ENCODE measurements at places on chromosomes 5 and 9.

- DNase-seq = no peak
Measured at GRCh38 chr5:126124706-126125345, 298.4 kb upstream of the GRAMD2B start.

- no peak for DNase-seq
Measured at GRCh38 chr9:27497883-27498417, 26.1 kb upstream of the IFNK start.

DNA sequence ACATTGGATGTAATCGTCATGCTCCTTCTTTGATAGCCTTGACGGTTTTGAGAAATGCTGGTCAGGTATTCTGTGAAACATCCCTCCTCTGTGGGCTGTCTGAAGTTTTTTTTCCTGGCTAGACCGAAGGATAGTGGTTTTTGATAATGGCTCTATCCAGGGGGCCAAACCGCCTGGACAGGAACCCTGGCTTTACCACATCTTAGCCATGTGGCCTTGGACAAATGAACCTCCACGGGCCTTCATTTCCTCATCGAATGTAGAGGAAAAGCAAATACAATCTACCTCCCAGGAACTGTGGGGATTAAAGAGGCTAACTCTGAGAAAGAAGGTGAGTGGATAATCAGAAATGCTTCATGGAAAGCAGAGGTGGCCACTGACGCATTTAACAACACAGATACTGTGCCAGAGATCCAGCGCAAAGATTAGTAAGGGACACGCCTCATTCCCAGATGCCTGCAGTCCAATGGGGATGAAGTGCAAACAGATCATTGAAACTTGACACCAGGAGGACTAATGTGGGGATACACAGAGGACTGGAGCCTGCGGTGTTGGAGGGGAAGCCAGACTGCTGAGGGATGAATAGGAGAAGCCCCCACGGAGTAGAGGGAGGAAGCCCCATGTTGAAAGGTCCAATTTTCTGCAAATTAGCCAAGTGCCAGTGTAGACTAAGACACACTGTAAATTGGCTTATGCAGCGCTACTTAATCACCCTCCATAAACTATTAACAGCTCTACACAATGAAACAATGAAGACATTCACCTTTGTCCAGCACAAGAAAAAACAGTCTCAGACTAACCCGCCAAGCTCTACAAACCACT is 41.6 kb downstream of the MYO10 start:
- no peak for DNase-seq

DNA sequence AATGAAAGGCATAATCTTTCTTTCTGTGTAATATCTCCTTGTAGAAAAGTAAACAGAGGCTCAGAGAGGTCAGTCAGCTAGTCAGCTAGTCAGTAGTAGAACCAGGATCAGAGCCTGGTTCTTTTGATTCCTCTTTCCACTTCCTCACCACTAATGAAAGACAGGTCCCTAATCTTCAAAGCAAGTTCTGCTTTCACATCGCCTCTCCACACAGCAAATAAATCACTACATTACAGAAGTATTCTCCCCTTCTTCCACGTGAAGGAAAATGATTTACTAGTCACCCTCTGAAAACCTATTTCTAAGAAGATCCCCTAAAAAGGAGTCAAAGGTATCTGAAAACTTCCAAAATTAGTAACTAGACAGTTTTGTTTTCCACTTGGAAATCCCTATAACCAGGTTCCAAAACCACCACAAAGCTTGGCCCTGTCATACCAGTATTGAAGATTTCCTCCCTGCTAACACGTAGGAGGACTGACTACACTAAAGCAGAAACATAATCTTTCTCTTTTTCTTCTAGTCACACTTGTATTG is 140.5 kb upstream of the TARS1 start:
- DNase-seq = no peak

DNA sequence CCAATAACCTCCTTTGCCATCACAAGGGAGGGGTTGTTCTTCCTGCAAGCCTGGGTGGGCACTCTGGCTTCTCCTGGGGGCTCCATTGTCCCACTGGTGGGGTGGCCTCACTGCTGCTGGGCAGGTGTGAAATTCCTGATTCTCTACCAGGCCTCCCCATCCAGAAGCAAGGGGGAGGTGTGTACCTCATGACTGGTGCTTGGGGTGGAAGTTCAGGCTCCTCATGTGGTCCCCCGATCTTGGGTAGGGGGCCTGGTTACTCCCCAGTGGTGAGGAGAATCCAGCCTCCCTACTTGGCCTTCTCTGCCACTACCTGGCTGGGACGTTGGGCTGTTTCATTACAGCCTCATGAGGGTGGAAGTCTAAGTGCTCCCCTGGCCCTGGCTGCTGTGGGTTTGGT is 433.9 kb downstream of the IRX2 start:
- DNase-seq = no peak

DNA sequence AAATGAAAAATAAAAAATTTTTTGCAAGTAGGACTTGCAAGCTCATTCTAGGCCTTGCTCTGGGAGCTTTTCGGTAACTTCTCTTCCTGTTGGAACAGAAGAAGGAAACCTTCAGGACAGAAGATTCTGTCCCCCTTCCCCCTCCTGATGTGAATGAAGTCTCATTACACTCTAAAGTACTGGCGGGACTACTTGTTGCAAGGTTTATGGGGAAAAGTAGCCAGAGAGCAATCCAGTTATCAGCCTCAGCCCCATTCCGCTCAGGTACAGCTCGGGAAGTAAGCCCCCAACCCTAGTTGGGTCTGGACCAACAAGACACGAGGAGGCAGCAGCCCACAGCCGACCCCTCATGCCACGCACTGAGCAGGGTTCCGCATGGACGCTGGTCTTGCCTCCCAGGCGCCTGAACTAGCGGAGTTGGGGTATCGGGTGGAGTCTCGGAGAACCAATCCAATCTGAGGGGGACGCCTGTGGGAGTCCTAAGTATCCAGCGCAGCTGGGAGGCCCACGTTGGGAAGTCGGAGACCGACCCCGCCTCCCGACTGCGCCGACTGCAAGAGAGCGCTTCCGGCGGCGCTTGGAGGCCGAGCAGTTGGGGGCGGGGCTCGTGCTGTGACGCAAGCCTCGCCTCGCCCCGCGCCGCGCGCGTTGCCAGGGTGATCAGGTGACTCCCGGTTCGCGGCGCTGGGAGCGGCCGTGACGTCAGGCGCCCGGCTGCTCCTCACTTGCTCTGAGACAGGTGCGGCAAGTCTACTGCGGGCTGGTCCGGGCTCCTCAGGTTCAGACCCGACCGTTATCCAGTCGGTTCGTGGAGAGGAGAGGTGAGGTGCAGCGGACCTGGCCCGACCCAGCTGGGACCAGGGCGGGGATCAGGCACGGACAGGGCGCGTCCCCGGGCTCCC is at the start of gene CYSTM1:
TSS of gene CYSTM1 (plus strand) at position 724 of the 902 bp plus-strand sequence. CDS start 19,278 bp downstream, outside the sequence.
- peak; percentile 52 for DNase-seq

DNA sequence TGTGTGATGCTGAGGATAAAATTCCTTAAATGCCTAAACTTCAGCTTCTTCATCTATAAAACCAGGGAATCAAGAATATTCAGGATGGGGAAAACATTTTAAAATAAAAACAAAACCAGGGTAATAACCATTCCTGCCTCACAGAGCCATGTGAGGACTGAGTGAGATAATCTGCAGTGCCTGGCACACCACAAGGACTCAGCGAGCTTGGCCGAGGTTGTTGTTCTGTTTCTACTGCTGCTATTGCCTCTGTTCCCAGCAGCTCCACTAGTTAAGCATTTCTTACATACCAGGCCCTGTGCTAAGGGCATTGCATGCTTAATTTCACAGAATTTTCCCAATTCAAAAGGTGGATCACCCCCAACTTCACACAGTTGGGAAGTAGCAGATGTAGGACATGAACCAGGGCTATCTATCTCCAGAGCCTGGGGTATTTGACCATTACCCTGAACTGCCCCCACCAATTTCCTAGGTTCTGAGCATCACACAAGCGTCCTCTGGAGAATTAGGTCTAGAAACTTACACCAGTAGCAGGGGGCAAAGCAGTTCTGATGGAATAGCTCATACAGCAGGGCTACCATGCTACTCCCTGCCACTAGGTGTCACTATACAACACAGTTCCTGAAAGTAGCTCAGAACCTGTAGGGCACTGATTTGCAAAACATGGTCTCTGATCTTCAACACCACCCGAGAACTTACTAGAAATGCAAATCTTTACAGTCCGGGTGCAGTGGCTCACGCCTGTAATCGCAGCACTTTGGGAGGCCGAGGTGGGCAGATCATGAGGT is 74.3 kb downstream of the LRSAM1 start:
- DNase-seq = no peak

- no peak for DNase-seq
Measured at GRCh38 chr5:124639095-124639665, 107.3 kb downstream of the ZNF608 start.

- DNase-seq = no peak
Measured at GRCh38 chr5:125961150-125961549, 462.1 kb upstream of the GRAMD2B start.

DNA sequence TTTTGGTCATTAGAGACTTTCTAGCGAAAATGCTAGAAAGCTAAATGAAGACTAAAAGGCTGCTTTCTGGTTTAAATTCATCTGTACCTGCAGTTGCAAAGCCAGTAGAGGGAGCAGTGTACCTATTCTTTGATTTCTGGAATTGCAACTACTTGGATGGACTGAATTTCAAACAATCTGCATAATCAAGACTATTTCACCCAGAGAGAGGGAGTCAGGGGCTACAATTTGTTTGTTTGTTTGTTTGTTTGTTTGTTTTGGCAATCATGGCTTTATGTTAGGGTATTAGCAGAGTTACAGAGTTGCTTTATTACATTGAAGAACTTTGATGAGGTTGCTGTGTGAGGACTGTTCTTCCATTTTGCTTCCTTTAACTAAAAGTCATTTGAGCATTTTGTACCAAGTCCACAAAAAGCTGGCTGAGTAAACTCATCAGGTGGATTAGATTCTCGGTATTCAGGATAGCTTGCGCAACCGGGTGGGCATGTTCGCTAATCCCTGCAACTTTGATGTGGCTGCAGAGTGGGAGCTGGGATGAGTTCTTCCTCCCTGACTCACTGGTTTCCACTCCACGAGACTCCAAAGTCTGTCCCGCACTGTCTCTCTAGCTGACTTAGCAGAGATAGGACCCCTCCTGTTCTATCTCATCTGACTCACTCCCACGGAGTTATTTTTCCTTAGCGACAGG is 80.0 kb upstream of the TUT7 start:
- DNase-seq = no peak

- no peak for DNase-seq
Measured at GRCh38 chr5:118789366-118789765, 199.0 kb downstream of the DTWD2 start.

DNA sequence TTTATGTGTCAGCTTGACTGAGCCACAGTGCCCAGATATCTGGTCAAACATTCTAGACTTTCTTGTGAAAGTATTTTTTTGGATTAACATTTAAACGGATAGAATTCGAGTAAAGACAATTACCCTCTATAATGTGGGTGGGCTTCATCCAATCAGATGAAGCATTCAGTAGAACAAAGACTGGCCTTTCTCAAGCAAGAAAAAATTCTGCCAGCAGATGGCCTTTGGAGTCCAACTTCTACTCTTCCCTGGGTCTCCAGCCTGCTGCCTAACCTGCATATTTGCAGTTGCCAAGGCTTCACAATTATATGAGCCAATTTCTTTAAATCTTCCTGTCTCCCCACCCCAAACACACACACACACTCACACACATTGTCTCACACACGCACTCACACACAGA is 86.4 kb downstream of the MED10 start:
- DNase-seq = peak; percentile 31

GRCh38 chr5:14752497-14753071 is 88.1 kb downstream of the OTULIN start:
- no peak for DNase-seq

DNA sequence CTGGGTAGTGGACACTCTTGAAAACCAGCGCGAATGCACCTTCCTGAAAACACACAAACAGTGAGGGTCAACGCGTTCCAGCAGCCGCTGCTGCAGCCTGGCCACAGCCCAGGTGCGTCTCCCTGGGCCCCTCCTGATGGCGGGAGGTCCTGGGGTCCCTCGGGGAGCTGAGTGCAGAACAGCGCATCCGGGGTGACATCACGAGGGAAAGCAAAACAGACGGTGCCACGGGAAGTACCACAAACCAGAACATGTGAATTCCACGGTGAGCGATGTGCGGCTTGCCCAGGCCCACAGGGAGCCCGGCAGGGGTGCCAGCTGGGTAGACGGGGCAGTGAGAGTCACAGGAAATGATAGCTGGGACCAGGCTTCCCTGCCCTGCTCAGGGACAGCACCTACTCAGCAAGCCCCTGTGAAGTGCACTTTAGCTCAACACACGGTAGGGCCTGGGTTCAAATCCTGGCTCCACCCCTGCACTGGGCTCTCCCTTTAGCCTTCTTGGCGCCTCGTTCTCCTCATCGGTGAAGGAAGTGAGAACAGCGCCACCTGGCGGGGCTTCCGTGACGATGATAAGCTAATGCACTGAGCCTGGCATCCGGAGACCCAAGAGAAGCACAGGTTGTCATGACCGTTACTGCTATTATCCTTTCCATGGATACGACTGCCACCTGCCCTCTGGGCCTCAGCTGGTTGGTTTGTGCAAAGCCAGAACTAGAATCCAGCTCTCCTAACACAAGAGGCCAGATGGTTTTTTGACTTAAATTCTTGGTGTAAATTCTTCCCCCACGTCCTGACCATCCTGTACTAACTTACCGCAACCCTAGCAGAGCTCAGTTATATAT is 24.6 kb downstream of the GFPT2 start:
- peak; percentile 8 for DNase-seq

DNA sequence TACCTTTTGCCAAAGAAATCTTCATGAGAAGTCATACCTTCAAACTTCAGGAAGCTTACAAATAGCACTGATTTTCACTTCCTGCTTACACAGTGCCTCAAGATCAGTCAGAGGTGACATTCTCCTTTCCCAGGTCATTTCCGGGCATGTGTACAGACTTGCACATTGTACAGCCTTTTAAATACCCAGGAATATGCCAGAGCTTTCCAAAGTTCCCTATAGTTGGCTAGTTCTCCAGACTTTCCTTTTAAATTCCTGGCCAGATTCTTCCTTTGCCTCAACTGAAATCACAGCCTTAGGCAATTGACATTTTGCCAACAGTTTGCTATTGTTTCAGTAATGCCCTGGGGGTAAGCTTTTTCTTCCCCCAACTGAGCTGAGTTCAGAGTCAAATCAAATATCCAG is 47.2 kb downstream of the RFX3 start:
- DNase-seq = no peak

- no peak for DNase-seq
Measured at GRCh38 chr5:151159649-151160373, 2.2 kb upstream of the ANXA6 start.

GRCh38 chr9:105535920-105536668 is 21.8 kb upstream of the FKTN start:
- no peak for DNase-seq

- no peak for DNase-seq
Measured at GRCh38 chr5:130323804-130324454, 419.7 kb downstream of the CHSY3 start.

DNA sequence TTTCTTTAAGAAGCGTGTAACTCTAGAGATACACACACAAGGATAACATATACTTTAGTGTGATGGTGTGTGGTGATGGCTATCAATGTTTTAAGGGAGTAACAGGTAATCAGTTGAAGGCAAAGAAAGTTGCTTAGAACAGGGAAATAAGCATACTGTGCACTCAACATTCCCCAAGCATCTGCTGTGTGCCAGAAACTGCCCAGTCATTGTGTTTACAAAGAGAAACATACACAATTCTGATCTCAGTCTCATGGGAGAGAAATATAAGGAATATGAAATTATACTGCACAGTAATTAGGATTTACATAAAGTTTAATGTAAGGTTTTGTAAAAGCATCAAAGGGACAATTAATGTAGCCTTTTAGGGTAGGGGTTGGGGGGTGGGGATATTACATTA is 224.1 kb upstream of the TYRP1 start:
- no peak for DNase-seq

GRCh38 chr5:172456076-172456722 is 1.9 kb upstream of the SH3PXD2B start:
- DNase-seq = no peak

GRCh38 chr9:107647141-107647540 is 157.6 kb upstream of the KLF4 start:
- DNase-seq = no peak

- DNase-seq = no peak
Measured at GRCh38 chr9:121376214-121376830, 6.3 kb upstream of the STOM start.
